Activated CD4-positive, alpha-beta T cell treated with anti-CD3 and anti-CD28 coated beads, Interleukin-2, Interleukin-6, amounts not matched to agents 100 ng/mL and 50 ng/mL, durations not matched to agents 16 hours and 8 hours (primary cell): ENCODE measurements at places on chromosomes 3 and 15.

GRCh38 chr3:138688871-138689299, 80.3 kb downstream of the FAIM start:
- DNase-seq = peak; percentile 11

GRCh38 chr3:13662238-13662847, 113.4 kb downstream of the FBLN2 start:
- no peak for DNase-seq

DNA sequence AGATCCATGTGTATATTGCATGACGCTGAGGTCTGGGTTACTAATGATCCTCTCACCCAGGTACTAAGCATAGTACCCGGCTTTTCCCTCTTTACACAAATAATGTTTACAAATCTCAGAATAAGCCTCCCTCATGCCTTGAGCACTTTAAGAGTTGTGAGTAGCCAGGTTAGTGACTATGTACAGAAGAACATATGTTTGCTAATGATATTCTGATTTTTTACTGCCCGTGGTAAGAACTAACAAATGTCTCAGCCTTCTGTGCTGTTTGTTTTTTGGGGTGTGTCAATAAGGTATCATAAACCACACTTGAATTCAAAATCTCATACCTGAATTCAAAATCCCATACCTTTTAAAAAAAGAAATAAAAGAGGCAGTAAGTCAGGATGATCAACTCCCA, 59.5 kb downstream of the ABCC5 start:
- no peak for DNase-seq

DNA sequence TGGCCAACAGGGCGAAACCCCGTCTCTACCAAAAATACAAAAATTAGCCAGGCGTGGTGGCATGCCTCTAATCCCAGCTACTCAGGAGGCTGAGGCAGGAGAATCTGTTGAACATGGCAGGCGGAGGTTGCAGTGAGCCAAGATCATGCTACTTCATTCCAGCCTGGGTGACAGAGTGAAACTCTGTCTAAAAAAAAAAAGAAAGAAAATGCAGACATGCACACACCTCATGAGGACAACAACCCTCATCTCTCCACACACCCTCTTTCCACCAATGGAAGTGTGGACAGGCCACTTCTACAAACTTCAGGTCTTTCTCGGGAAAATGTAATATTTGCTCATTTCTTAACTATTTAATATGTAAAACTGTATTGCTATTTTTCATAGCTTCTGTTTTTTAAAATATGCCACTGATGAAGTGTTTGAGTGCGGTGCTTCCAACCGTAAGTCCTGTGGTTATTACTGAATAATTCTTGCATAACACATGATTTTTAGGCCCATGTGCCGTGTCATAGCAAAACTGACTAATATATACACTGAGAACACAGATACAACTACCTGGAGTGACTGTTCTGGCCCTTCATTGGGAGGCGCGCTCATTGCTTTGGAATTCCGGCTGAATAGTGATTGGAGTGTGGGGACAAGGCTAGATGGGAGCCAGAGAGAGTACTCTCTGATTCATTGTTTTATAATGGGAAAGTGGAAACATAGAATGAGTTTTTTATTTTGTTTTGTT, 23.1 kb downstream of the LRRC31 start:
- DNase-seq = no peak

DNA sequence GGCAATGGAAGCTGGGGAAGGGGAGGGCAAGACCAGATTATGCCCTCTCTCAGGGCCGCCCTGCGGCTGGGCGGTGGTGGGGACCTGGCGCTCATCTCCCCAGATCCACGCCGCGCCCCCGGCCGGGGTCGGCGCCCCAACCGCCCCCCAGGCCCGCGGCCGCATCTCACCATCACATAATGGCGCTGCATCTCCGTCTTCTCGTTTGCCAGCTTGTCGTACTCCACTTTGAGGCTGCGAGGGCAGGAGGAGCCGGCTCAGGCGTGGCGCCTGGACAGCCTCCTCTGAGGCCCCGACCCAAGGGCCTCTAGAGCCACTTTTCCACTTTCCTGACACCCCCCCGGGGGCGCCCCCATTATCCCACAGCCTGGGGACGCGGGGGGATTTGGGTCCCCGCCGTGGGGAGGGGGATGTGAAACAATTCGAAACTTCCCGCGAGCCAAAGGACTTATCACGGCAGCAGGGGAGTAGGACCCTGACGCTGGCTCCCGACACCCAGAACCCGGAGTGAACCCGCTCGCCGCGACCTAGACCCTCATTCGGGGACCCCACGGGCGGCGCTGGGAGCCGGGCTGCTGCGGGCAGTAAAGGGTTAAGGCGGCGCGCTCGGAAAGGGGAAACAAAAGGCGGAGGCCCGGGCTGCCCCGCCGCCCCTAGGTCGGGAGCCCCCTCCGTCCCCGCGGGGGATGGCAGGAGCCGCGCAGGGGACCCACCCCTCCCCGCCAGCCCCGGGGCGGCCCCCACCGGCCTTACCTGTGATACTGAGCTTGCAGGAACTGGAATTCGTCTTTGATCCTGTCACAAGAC, 2.1 kb downstream of the TLE3 start:
- peak; percentile 54 for DNase-seq

GRCh38 chr3:111351334-111351733, 190.7 kb upstream of the CD96 start:
- DNase-seq = no peak

GRCh38 chr3:133850034-133850433, 44.4 kb downstream of the SRPRB start:
- DNase-seq = no peak

DNA sequence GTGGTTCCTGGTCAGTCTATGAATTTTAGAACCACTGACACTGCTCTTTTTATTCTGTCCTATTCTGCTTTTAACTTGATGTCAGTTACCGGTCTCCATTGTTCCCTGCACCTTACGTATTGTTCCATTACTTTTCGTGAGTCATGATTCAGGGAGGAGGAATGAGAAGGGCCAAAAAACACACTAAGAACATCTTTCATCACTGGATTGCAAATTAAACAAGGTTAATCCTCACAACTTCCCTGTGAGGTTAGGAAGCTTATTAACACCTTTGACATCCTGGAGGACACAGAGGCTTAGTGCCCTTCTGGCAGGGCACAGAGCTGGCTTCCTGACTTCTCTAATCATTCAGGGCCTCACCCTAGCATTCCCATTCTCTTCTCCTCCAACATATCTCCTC, 227.6 kb upstream of the SATB1 start:
- DNase-seq = no peak

DNA sequence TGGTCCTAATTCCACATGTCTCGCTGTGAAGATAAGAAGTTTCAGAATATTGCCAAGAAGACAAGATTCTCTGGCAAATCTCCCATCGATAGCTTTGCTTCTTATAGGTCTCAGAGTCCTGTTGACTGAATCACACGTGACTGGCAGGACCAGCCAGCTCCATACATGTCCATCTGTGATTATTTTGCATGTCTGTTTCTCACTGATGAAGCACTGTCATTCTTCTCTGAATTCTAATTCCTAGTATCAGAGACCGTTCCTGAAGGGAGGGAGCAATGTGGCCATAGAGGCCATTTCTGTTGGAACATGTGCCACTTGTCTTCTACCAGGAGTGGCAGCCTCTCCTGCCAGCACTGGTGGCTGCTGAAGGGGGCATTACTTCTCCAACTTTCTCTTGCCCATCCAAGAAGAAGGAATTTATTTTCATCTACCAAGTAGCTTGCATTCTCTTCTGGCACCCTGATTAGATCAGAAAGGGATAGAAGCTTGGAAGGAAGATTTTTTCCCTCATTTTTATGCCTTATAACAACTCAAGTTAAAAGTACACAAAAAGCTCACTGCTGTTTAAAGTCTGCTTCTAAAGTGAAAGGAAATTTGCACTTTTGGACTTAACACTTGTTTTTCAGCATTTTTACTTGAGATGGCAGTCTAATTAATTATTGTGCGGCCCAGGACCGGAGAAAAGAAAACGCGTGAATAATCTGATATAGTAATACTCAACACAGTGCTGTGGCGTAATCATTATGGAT, 115.8 kb downstream of the IQCH start:
- no peak for DNase-seq

DNA sequence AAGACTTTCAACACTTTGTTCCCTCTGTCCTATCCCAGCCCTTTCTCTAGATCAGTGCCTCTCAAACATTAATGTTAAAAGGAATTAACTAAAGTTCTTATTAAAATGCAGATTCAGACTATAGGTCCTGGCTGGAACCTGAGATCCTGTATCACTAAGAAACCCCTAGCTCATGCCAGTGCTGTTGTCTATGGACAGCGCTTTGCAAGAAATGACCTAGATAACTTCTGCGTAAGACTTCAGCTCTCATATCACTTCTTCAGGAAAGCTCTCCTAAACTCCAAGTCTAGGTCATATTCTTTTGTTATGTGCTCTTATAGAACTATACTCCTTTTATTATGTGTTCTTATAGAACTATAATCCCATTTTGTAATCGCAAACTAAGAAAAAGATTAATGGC, 67.8 kb upstream of the CDIN1 start:
- no peak for DNase-seq

DNA sequence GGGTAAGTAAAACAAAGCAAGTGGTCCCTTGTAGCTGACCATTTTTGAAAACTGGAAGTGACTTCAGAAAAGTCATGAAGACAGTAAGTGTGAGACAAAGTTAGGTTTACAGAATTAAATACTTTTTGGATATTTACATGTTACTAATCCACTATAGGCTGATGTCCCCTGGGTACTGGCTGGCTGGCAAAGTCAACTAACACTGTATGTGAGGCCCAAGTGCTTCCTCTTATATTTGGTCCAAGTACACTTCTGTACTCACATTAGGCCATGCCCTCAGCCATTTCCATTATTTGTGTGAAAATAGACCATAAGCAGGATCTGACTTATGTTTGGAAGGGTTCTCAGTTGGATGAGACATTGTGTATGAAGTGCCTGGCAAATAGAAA, 5.5 kb upstream of the LEKR1 start:
- no peak for DNase-seq

GRCh38 chr3:180250172-180250571, 213.4 kb upstream of the PEX5L start:
- no peak for DNase-seq

- DNase-seq = no peak
Measured at GRCh38 chr3:72044231-72044855, 259.4 kb upstream of the PROK2 start.

DNA sequence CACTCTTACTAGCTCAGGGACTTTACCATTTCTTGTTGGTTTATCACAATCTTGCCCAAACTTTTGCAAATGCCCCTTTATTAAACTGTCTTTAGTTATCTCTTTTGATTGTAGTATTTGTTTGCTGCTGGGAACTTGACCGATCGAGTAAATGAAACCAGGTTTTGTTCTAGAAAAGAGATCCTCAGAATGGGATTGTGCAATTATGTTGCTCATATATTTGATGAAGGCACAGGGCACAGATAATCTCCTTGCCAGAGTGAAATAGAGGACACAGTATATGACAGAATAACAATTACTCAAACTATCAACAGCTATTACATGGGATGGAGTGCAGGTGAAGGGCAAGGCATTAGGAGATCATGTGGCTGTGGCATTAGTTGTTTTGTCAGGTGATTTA, 216.6 kb upstream of the RASGRP1 start:
- DNase-seq = no peak

DNA sequence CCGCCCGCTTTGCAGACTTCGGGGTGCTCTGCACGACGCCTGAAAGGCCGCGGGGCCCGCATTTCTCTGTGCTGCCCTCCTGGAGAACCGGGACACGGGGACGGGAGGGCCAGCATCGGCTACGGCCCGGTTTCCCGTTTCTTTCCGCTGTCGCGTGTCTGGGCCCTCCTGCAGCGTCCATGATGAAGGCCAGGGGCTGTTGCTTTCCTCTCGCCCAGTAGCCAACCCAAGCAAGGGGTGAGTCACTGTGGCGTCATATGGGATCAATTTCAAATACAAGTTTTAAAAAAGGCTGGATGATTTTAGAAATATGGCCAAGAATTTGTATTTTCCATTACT, 435 bp downstream of the SLC35G2 start:
- peak; percentile 13 for DNase-seq

- no peak for DNase-seq
Measured at GRCh38 chr3:147141516-147142288, 264.6 kb downstream of the ZIC4 start.

DNA sequence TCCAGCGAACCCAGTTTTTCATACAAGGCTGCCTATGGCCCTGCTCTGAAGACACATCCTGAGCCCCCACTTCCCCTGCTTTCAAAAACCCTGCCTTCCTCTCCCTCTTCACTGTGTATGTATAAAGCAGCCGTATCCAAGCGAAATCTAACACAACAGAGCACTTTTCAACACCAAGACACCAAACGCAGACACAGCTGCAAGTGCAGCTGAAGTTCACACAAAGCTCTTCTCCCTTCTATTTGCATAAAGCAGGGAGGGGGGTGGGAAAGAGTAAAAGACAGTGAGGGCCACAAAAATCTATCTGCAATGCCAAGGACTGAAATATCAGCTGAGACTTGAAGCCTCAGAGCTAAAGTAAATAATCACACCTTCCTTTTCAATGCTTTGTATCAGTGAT, 35.1 kb upstream of the CSPG5 start:
- no peak for DNase-seq

GRCh38 chr15:62462268-62462667, 297.2 kb upstream of the C2CD4B start:
- DNase-seq = no peak

GRCh38 chr3:143447491-143447890, 327.9 kb downstream of the CHST2 start:
- no peak for DNase-seq

- no peak for DNase-seq
Measured at GRCh38 chr3:182906036-182906435, 74.3 kb downstream of the DCUN1D1 start.

- peak; percentile 65 for DNase-seq
Measured at GRCh38 chr3:151305060-151305774, 11.4 kb downstream of the GPR87 start.

DNA sequence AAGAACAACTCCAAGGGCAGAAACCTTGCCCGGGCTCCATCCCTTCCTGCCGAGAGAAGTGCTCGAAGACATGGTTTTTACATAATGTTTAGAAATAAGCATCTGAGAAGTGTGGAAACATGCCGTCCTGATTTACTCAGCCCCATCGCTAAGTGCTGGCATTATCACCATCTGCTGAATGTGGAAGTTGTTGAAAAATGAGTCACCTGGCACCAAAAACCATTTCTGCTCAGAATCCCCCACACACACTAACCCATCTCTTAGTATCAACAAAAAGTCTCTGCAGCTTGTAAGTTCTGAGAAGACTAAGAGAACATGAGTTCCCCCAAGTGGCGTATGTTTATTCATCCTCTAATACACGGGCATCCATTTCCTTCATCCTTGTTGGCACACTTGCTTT, 51.0 kb upstream of the ARL8B start:
- peak; percentile 6 for DNase-seq

GRCh38 chr15:74053941-74054529, 28.3 kb downstream of the GOLGA6A start:
- peak; percentile 80 for DNase-seq

DNA sequence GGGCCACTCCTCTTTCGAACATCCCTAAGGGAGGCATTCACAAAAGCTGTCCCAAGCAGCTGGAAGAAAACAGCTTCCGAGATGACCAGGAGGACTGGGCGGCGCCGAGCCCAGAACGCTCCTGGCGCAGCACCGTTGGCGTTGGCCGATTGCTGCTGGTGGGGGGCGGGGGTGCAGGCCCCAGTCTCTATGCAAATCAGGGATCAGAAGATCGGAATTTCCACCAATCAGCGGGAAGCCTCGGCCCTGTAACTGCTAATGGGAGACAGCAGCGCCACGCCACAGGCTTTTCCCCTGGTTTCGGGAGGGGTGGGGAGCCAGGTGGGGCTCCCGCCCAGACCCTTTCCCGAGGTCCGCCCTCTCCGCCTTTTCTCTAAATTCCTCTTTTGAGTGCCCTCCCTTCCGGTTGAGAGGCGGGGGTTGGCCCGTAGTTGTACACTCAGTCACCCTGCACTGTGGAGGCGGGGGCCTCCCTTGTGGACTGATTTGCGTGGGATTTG, 27.0 kb downstream of the HMCES start:
- peak; percentile 27 for DNase-seq
